AG10803 (cell line): ENCODE measurements at places on chromosomes 11 and 22.

GRCh38 chr11:6260207-6260726 is 629 bp downstream of the CCKBR start:
- DNase-seq: no peak

DNA sequence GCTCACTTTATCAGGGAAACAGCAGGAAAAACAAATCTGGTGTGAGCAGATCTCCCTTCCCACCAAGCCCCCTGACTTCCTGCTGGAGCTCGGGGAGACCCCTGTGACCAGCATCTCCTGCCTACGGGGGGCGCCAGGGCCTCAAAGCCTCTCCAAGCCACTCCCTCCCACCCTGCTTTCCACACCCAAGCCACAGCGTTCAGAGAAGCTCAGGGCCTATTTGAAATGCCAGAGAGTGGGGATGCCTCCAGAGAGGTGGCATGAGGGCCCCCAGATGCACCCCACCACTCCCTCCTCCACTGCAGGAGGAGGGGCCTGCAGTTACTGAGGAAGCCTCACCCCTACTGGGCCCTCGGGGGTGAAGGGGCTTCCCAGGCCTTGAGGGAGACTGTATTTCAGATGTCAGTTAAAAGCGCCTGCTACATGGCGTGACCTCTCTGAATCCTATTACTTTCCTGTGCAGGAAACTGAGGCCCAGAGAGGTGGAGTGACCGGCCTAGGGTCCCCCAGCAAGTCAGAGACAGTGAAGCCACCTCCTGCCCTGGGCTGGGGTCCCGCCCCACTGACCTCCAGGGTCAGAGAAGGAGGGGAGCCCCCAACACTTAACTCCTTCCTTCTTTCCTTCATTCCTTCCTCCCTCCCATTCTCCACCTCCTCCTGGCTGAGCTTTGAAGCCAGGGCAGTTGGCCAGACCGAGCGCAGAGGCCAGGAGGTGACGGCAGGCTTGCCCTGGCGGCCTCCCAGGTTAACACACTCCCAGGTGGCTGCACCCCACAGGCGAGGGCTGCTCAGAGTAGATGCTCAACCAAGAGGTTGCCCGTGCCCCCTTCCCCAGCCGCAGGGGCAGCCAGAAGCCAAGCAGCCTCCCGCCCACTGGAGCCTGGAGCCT is 6.0 kb upstream of the CDKN1C start:
- no peak for DNase-seq

DNA sequence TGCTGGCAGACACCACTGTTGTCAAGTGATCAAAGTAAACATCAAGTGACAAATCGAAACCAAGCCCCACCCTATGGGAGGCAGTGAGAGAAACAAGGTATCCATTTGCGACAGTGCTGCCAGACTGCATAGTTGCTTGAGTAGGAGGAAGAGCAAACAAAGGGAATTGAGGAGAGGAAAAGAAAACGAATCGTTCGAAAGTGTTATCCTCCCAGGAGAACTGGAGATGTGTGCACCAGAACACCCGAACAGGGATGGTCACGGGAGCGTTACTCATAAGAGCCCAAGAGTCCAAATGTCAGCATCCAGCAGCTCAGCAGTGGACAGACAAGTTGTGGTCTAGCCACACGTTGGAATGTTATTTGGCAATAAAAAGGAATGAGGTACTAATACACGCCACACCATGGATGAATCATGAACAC is 58.4 kb upstream of the NUP50 start:
- DNase-seq: peak; percentile 98

DNA sequence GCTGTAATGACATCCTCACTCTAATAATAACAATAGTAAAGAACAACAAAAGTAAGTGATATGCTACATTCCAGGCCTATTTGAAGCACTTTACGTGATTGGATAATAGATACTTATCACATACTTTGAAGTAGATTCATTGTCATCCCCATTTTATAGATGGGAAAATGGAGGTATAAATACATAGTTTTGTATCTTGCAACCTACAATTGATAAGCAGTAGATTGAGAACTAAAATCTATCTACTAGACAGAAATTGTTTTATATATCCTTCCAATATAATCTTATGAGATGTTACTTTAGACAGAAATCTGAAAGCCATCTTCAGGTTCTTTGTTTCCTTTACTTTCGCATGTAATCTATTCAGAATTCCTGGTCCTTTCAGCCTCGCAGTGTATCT is 104.6 kb upstream of the CD44 start:
- no peak for DNase-seq

DNA sequence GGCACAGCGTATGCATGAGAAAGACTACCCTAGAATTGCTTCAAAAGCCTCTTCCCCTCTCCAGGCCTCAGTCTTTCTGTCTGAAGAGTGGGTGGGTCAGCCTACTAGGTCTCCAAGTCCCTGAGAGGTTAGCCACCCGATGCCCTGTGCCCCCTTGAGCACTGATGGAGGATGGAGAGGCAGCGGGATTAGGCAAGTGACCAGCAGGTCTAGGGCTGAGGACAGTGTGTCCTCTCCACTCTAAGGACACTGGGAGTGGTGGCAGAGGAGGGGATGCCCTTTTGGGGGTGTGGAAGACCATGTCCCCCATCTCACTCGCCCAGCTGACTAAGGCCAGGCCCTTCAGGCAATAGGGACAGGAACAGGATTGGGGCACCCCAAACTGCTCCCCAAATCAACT is 72.2 kb upstream of the WNT11 start:
- no peak for DNase-seq

- DNase-seq: no peak
Observed at GRCh38 chr11:100883830-100884229, 196.7 kb downstream of the ARHGAP42 start.

- DNase-seq: no peak
Observed at GRCh38 chr11:2299773-2300172, 1.9 kb downstream of the C11orf21 start.

DNA sequence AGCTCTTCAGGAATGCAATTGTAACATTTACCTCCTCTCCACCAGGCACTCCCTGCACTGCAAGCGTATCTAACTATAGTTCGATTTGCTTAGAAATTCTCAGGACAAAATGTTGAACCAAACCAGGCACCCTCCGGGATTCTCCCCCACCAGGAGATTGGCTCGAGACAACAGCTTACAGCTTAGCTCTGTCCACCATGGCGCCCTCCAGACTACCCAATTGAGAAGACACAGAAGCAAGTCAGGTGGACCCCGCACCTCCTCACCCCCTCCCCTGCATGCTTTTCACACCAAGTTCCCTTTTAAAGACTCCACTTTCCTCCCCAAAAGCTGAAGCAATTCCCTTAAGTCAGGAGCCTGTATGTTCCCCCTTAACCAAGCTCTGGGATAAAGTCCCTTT is 34.7 kb upstream of the RFPL3 start:
- no peak for DNase-seq

DNA sequence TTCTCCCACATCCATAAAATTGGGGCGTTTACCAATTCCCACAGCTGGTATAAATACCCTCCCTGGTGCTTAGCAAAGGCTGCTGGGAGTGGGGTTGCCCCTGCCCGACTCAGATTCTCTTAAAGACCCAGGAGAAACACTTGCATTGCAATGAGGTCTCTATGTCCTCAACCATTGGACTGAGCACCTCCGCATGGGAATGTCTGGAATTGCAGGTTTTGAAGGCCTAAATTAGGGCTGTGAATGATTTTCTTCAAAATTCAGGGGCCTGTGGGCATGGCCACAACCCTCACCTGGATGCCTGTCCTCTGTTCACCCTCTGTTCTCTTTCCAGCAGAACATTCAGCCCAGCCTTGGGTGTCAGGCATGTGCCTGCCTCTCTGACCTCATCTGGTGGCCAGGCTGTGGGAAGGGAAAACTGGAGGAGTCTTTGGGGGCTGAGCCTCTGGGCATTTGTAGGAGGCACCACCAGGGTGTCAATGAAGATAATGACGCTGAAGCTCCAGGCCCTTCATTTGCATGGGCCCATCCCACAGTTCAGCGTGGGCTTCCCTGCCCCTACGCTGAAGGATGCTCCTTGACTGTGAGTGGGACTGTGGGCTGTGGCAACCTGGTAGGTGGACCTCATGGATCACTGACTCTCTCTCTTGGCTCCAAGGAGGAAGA is 52.7 kb upstream of the MYEOV start:
- DNase-seq: no peak

GRCh38 chr11:77728203-77728786 is 90.7 kb upstream of the CLNS1A start:
- DNase-seq: no peak

DNA sequence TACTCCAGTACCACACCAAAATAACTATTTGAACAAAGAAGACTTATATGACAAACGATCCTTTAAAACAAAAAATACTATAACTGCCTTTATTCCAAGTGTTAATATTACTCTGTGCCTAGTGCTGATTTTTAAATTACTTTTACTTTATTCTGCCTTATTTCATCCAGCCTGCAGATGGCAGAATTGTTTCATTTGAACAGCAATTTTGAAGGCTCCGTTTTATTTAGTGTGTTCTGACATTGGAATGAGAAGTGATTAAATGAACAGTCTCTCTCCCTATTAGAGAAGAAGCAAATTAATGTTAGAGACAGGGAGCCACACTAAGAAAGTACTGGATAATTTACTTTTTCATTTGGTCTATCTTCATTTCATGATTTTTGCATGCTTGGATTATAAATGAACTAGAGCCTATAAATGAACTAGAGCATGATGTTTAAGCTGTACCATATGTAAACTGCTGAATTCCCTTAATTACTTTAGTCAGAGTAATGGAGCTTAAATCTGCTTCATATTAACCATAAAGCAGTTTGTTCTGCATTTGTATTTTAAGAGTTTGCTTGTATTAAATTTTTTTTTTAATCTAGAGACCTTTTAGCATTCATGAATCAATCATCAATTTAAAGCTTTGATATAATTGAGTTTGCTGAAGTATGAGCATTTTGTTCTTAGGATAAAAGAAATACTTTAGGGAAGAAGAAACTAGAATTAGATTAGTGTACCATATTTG is 9.8 kb downstream of the PDHX start:
- DNase-seq: peak; percentile 61

DNA sequence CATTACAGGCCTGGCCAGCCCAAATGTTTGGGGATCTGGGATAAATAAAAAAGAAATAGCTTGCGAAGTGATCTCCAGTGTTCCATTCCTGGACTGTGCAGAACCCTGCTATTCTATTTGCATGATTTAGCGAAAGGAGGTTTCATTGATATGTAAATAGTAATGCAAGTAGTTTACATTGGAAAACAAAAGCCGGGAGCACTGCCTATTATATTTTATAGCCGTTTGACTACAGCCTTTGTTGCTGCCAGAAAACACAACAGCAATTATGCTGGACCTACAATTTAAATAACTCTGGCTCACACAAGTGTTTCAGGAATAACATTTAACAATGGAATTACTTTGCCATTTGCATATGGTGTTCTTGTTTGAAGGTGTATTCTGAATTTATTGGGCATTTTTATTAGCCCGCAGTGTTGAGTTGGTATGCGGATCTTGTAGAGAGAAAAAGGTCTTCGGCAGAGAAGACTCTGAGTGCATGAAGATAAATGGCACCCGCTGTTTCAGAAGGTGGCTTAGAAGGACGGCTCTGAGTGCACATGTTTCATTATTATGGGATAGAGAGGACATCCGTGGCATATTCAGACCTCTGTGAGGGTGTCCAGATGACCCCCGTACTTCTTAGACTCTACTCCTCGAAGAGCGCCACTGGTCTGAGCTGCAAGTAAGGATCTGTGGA is 315.0 kb downstream of the BRD1 start:
- DNase-seq: no peak

DNA sequence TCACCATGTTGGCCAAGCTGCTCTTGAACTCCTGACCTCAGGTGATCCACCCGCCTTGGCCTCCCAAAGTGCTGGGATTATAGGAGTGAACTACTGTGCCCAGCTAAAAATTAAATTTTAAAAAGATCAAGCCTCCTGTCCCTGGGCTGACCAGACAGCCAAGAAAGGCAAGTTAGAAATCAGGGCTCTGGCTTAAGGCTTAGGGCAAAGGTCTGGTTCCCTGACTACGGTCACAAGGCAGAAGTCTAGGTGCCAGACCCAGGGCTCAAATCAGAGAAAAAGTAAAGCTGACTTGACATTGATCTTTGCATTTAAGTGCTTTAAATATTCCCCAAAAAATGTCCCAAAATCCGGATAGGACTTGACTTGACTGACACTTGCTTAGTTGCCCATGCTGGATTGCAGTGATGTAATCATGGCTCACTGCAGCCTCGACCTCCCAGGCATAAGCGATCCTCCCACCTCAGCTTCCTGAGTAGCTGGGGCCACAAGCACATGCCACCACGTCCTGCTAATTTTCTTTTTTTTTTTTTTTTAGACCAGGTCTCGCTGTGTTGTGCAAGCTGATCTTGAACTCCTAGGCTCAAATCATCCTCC is 17.3 kb upstream of the CRKL start:
- DNase-seq: no peak

DNA sequence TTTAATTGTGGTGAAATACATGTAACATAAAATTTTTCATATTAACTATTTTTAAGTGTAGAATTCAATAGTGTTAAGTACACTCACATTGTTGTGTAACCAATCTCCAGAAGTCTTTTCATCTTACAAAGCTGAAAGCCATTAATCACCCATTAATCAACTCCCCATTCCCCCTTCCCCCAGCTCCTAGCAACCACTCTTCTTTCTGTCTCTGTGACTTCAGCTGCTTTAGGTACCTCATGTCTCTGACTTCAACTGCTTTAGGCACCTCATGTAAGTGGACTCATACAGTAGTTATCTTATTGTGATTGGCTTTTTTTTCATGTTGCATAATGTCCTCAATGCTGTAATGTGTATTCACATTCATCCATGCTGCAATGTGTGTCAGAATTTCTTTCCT is 150.8 kb upstream of the NTM start:
- DNase-seq: no peak

- DNase-seq: no peak
Observed at GRCh38 chr11:8352876-8353505, 89.3 kb upstream of the LMO1 start.

DNA sequence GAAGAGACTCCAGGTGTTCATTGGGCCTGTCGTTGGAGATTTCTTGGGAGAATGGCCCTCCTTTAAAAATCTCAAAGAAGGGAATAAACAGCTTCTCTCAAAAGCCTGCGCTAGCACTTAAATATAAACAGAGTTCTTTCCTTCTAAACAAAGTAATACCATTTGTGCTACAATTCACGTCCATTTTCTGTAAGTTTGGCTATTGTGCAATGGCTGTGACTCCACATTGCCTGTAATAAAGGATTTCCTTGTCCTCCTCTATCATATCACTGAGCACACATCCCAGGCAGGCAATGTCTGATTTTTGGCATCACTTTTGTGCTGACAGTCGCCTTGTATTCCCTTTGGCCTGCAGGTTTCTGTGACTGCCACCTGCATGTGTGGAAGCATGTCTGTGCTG is 4.9 kb upstream of the ADAMTS8 start:
- DNase-seq: no peak

GRCh38 chr11:76808996-76809395 is 25.8 kb downstream of the TSKU start:
- no peak for DNase-seq

DNA sequence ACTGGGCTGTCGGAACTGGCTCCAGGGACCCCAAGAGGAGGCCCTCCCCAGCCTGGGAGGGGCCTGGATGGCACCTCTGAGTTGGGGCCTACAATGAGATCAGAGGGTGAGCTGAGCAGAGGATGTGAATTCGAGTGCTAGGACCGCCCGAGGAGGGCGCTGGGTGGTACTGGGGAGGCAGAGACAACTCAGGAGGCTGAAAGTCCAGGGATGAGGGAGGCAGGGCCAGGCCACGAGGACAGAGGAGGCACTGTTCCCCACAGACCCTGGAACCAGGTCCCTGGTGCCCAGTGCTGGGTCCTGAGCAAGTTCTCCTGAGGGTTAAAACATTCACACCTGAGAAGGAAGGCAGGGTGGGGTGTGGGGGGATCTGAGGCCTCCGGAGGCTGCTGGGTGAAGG is 218.0 kb downstream of the CTTN start:
- DNase-seq: no peak
